ENCODE measurements at places on chromosomes 1 and 21. TPM values are rescaled to one million over a fixed set of nuclear protein-coding genes. Genes with fewer than 3 reads are reported as not detected.

DNA sequence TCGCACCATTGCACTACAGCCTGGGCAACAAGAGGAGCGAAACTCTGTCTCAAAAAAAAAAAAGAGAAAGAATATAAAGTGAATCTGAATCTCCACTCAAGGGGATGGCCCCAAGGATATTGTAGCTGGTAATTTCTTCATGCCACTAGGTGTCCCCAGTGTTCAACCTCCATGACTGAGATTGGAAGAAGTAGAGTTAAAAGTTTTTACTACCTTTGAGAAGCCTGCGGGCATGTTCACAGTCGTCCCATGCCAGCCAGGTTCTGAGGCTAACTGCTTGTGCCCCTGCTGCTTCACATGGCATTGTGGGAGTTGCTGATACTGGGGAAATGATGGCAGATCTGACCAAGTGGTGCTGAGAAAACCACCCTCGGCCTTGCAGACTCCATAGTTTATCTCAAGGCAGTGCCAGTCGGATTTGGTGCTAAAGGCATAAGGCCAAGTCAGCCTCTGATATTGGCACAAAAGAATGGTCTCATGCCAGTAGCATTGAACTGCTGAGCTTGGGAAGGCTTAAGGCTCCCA, 10.8 kb upstream of the SHISA4 start:
- DNase-seq = peak; percentile 77

GRCh38 chr1:37755951-37756560, 8.9 kb downstream of the EPHA10 start:
- no peak for DNase-seq

DNA sequence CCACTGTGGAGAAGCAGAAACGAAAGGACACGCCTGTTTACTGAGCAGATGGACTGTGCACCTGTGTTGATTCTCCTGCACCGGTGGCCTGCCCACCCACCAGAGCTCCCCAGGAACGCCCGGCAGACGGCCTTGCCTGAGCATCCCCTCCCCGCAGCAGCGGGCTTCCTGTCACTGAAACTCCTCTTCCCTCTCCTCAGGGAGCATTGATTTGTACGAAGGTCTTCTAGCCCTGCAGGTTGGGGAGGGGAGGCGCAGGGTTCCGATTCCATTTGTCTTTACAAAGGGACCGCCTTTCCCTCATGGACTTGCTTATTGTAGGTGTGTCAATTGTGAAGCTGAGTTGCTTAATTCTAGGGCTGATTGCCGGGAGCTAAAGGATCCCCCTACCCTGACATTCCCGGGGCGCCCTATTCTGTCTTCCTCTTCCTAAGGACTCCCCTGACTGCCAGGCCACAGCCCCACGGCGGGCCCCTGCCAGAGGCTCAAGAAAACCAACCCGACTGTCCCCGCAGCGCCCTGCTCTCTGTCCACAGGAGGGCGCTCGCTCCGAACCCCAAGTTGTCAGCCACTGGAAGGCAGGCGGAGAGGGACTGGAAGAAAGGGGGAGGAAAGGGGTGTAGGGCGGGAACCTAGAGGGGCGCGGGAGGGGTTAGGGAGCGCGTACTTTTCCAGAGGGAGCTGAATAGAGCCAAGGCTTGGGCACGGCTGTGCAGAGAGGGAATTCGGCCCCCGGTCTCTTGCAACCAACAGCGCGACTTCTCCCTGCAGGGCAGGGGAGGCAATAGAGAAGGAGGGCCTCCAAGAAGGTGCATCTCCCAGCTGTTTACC, 2.8 kb downstream of the S100A6 start:
- peak; percentile 95 for DNase-seq

DNA sequence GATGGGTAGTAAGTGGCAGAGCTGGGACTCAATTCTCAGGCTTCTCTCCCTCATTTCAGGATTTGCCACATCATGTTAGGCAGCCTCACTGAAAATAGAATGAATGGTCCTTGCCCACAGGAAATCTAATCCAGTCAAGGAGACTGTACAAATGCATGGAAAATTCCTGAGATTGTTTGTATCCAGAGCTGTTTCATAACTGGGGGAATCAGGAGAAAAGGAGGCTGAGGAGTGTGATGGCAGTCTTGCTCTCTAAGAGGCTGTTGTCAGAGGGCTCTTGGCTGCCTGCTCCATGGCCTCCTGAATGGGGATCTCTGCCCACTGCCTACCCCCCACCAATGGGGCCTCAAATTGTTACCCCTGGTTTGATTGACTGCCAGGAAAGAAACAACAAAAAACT, 141.9 kb upstream of the TNR start:
- DNase-seq = no peak

- DNase-seq = peak; percentile 88
These were observed 9.2 kb downstream of the IKBKE start for GRCh38 chr1:206479183-206480125.

GRCh38 chr1:226640321-226641136, 92.0 kb downstream of the STUM start:
- DNase-seq = no peak

- DNase-seq = peak; percentile 40
These were observed 49.6 kb downstream of the WDR64 start for GRCh38 chr1:241701483-241702295.

- DNase-seq = peak; percentile 76
These were observed at the start of gene NFIA for GRCh38 chr1:61082311-61083012. TSS of gene NFIA (plus strand) at chr1:61082561.

DNA sequence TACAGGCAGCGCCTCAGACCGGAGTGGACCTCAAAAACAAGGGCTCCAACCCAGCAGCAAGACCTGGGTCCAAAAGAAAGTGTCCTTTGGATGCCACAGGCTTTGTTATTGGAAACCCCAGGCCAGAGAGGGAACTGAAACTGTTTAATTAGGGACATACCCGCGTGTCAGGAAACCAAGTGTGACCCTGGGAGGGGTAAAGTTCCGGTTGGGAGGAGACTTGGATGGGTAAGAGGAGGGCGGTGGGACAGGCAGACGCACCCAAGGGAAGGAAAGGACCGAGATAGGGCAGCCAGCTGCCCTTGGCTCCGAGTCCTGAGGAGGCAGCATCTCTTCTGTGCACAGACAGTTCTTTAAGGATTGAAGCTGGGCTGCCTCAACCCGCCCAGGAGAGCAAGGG, 71.4 kb downstream of the CDC7 start:
- DNase-seq = peak; percentile 53

- DNase-seq = peak; percentile 69
These were observed 14.8 kb upstream of the ZNF669 start for GRCh38 chr1:247118946-247119446.

GRCh38 chr1:72516826-72517225, 234.5 kb upstream of the NEGR1 start:
- no peak for DNase-seq

DNA sequence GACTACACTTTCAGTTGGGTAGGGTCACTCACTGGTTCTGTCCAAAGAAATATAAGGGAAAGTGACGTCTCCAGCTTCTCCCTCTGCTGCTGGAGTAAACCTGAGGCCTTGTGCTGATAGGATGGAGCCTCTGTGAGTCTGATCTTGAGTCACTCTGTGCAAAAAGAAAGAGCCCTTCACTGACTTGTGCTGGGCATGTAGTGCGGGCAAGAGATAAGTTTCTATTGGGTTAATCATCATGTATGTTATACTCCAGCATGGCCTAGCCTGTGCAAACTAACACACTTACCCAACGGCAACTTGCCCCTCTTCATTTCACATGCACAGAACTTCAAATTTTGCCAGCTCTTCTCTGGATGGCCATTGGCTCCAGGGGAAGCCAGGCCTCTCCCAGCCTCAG, 118.5 kb upstream of the LMO4 start:
- DNase-seq = no peak

GRCh38 chr1:220962031-220962751, 82.9 kb downstream of the HLX start:
- DNase-seq = no peak

DNA sequence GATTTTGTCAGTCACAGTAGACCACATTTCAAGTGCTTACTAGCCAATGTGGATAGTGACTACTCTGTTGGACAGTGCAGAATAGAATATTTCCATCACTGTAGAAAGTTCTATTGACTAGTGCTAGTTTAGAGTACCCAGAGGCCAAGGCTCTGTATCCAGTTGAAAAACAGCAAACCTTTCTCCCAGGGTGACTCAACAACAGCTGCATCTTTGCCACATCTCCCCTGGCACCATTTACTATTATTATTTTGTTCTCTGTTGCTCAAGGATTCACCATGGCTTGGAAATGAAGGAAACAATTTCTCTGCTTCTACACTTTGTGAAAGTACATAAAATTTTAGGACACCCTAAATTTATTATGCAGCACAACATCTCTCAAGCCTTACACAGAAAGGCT, 85.3 kb upstream of the WDR26 start:
- DNase-seq = no peak

GRCh38 chr1:62316135-62316534, 3.1 kb downstream of the KANK4 start:
- DNase-seq = no peak

DNA sequence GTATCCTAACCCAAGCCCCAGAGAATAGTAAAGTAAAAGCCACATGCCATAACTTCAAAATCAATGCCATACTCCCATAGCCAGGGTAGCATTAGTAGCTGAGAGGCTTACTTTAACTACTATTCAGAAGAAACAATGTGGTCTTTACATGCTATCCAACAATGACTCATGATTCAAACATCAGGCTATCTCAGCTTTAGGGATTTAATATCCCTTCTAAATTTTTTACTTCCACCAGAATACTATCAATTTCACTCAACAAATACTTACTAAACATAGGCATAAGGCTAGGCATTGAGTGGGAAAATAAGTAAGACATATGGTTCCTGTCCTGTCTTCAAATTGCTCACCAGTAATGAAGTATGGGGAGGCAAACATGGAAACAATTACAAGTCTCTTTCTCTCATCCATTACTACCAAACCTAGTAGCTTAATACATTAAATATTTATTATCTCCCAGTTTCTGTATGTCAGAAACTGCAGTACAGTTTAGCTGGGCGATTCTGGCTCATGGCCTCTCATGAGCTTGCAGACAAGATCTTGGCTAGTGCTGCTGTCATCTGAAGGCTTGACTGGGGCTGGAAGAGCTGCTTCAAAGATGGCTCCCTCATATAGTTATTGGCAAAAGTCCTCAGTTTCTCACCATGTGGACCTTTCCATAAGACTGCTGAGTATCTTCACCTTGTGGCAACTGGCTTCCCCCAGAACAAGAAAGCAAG, 30.7 kb downstream of the EVI5 start:
- no peak for DNase-seq

GRCh38 chr21:26032263-26032662, 138.3 kb downstream of the APP start:
- DNase-seq = no peak

GRCh38 chr21:44321846-44322450, 17.2 kb downstream of the CFAP410 start:
- no peak for DNase-seq

DNA sequence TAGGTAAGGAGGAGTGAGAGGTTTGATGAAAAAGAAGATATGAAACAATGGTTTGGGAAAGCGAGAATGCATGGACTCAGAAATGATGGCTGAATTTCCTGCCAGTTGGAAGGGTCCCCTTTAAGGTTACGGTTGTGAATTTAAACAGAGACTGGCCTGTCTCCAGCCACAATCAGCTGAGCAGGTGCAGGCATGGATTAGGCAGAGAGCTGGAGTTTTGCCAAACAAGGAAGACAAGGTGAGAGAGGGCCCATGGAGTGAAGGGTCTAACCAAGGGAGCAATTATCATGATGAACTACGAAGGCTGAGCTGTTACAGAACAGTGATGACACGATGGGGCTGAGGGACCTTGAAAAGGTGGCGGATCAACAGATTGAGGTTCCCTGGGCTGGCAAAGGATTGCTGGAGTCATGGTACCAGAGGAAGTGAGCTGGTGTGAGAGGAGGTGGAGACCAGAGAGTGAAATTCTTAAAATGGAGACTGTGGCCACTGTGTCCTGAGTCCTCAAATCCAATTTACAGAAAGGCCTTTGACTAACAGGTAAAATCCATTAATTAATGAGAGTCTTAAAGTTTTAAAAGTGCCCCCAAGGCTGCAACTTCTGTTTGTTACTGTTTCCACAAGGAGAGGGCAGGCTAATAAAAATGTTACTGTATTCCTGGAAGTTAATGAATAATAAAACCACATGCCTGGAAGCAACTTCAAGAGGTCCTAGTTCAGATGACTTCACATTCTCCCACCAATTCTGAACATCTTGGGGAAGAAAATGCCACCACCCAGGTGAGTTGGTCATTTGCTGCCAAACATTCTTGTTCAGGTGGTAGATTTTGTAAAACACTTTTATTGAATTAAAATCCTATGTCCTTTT, 41.5 kb downstream of the LHX9 start:
- DNase-seq = no peak

DNA sequence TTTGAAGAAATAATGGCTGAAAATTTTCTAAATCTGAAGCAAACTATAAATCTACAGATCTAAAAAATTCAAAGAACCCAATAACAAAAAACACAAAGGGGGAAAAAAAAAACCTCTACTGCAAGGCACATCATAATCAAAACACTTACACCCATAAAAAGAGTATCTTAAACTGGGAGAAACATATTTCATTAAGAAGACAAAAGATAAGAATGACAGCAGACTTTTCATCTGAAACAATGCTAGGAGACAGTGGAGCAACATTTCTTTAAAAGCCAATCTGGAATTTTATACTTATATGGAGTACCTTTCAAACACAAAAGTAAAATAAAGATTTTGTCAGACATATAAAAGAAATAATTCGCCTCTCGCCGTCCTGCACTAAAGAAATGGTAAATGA, 49.1 kb downstream of the COP1 start:
- no peak for DNase-seq

Gene VWA5B1
- total RNA-seq = not detected

Gene CCDC27
- total RNA-seq = not detected

Gene GSTM5
- 0.07 TPM for total RNA-seq

Gene CR1L
- not detected for total RNA-seq

Gene RNASEL
- total RNA-seq = 3.4 TPM

Gene SMIM1
- total RNA-seq = 0.66 TPM

Gene EFNA1
- total RNA-seq = 0.24 TPM

Gene MPL
- total RNA-seq = not detected

Data from activated CD4-positive, alpha-beta T cell treated with anti-CD3 and anti-CD28 coated beads, Interleukin-2, amount 10 ng/mL, durations not matched to agents 24 days and 14 days (primary cell).